ENCODE measurements at places on chromosomes 5 and 9.

DNA sequence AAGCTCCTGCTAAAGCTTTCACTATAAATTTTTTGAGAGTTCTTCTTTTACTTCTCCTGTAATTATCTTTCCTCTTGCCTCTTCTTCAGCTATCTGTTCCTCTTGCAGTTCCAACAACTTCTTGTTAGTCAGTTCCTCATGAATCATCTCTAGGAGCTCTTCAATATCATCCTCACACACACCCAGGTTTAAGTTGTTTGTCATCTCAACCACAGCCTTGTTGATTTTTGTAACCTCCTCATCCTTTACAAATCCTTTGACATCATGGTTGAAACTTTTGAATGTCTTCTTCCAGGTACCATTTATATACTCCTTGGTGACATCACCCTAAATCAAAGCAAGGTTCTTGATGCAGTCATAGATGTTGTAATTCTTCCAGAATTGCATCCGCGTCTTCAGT, 106.3 kb upstream of the MAMDC2 start:
- no peak for DNase-seq

DNA sequence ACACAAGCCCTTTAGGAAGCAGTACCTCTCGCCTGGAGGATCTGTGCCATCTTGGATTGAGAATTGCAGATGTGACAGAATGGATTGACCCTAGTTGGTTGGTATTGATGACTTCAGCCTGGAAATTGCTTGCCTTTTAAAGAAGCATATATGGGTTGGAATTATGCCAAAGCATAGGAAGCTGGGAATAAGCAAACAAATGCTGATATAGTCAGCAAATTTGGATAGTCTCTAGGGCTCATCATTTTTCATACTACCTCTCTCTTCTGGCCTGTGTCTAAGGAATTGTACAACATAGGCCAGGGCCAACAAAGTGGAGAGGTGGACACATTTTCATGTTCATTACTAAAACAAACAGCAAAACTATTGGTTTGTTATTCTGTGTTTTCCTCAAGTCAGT, 13.2 kb downstream of the TRIM32 start:
- no peak for DNase-seq

- no peak for DNase-seq
Observed at GRCh38 chr5:132417889-132418485, 48.5 kb downstream of the SLC22A5 start.

DNA sequence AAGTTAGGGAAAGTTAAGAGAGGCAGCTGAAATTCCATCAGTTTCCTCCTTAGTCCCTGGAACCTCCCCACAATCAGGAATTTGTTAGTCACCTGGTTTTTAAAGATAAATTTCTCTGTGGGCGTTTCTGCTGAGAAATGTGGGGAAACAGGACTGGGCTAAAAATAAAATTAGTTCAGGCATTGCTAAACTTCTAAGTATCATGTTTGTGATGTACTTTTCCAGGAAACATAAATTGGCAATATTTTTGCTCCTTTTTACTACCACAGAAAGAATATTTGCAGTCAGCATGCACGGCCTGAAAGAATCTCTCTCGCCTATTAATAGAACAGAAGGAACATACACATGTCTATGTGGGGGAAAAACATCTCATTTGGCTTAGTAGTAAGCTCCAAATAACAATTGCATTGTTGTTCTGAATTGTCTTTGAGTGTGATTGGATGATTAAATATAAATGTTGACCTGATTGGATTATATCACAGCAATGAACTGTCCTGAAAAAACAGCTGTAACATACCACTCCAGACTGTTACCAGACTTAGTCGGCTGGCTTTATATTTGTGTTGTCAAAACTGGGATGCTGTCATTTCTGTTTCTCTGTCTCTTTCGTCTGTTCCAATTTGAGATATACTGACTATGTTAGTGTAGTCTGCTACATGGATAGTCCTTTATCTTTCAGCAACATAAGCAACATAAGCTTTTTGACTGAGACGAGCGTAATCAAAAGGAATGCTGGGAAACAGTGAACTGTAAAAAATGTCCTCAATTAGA, 12.9 kb downstream of the TJP2 start:
- DNase-seq: no peak

DNA sequence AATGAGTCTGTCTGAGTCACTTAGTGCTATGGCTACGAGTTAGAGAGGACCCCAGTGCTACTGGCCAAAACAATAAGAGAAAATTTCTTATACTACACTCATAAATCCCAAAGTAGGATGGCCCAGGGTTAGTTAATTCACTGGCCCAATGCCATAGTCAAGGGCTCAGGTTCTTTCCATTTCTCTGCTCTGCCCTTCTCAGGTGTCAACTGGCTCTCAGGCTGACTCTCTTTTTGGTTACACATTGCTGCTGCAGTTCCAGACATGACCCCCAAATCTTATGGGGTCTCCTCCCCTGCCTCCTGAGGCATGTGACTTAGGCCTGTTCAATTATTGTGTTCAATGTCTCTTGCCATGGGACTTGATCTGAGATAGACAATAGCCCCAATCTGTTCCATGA, 70.4 kb downstream of the ARHGEF37 start:
- DNase-seq: no peak

DNA sequence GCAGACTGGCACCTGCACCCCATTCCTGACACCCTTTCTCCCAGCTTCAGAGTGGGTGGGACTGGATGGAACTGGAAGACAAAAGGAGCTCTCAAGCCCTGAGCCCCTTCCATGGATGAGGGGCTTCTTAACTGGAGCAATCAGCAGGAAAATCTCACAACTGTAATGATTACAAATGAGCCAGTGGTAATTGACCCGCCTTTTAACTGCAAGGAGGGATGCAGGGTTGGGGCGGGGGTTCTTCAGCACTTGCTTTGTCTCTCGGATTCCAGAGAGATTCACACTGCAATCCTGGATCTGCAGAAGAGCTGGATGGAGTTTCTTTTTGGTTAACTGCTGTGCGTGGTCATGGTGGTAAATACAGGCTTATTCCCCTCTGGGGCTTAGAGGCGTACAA, 160.1 kb upstream of the SHB start:
- no peak for DNase-seq

DNA sequence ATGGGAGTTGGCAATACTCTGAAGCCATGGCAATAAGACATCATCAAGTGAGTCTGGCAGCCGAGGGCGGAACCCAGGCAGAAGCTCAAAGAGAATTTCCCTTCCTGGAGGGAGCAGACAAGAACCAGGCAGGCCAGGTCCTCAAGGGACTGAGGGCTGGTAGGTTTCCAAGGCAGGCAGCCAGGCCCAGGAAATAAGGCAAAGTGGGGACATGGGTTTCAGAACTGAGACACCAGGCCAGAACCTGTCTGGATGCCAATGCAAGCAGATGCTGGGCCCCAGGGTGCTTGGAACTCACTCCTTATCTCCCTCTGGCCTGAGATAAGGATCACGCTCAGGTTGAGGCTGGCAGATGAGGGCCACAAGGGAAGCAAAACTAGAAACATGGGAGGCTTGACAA, 8.9 kb downstream of the TSSK1B start:
- DNase-seq: no peak

GRCh38 chr5:58571501-58571900, 11.4 kb upstream of the RAB3C start:
- DNase-seq: no peak

- DNase-seq: no peak
Observed at GRCh38 chr5:155954701-155955445, 372.1 kb upstream of the SGCD start.

DNA sequence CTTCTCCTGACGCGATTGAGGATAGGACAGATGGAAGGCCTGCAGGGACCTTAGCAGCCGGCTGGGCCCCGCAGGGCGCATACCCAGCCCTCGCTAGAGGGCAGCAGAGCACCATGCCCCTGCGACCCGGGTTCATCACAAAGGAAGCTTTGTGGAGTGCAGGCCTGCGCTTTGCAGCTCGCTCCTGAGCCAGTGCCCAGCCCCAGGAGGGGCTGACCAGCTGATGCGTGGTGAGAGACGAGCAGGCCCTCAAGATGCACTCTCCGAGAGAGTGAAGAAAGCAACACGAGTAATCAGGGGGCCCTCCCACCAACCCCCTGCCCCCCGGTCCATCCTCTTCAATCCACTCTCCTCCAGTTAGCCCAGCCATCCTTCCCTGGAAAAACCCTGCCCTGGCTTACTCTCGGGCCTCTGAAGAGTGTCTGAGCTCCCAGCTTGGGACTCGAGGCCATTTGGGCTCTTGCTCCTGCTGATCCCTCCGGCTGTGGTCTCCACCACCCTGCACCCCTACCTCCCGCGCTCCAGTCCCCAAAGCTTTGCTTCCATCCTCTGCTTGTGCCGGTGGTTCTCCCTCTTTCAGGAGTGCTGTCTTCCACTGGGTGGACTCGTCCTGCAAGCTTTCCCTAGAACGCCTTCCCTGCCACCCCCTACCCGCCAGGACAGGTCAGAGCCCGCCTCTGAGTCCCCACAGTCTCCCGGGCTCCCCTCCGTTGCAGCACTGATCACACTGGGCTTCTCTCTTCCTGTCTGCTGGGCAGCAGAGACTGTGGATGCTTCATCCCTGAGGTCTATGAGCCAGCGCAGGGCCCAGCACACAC, 9.1 kb upstream of the KIF12 start:
- peak; percentile 64 for DNase-seq

- no peak for DNase-seq
Observed at GRCh38 chr5:154191467-154192261, 1.1 kb downstream of the GALNT10 start.

- no peak for DNase-seq
Observed at GRCh38 chr5:138491284-138491648, 26.0 kb downstream of the EGR1 start.

Data from NCI-H1048 (cell line).